ENCODE measurements at places on chromosomes 16 and 17.

GRCh38 chr17:12789075-12789480 lies 220 bp upstream of the ARHGAP44 start:
- DNase-seq, result peak; percentile 33

- DNase-seq, result peak; percentile 38
These were observed at the start of gene CAVIN1 for GRCh38 chr17:42422958-42423712. CAVIN1 (minus strand) TSS chr17:42423256; CDS start chr17:42423097, 159 bp downstream.

GRCh38 chr17:8691931-8692330 lies 52.7 kb downstream of the CCDC42 start:
- no peak for DNase-seq

DNA sequence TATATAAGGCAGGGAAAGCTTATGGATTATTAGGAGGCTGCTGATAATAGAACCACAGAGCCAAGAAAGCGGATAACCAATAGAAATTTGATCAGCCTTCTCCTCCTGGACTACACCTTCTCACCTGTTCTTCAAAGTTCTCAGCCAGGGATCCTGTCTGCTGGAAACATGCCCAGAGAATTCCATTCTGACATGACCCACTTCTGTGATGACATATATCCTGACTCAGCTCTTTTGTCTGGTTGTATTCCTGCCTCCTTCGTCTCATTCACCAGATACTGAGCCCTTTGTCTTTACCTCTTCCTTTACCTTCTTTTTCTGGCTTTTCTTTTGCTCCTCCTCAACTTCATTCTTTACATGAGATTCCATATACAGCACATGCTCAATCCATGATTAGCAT lies 576.1 kb downstream of the CDH11 start:
- no peak for DNase-seq

DNA sequence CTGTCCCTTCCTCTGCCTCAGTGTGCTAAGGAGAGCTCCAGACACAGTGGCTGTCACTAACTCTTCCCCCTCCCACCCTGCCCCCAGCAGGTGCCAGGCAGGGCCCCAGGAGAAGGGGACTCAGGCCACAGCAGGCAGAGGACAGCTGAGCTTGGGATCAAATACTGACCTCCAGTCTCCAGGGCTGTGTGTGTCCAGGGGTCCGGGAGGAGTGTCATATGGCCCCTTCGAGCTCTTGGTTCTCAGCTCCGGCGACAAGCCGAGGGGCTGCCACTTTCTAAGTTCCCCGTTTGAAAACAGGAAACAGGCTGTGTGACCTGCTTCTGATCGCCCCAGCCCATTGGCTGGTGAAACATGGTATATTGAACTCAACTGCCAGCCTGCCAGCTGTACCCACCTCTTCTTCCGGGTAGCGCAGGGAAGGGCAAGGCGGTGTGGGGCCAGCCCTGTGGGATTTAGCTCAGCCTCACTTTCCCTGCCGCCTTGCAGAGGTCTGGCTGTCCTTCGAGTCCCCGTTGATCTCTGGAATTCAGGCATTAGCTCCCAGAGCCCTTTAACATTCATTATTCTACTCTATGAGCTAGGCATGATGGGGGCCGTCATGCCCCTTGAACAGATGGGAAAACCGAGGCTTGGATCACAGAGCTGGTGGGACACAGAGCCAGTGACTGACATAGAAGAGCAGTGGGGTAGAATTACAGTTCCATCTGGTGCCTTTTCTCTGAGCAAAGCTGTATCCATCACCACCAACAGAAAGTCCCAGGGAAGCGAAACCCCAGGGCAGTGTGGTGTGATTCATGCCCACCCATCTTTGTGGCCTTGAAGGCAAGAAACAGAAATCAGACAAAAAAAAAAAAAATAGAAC lies at the start of gene SNX20:
TSS of gene SNX20 (minus strand) at position 292 of the 865 bp plus-strand sequence. CDS start 3,786 bp downstream, outside the sequence.
- peak; percentile 70 for DNase-seq
